ENCODE measurements at places on chromosomes 6 and 20.
A peak's percentile ranks its signal among the peaks of the same experiment; 100 is the strongest.

- peak; percentile 46 for DNase-seq
Measured at GRCh38 chr6:46042355-46042999, 26.8 kb upstream of the CLIC5 start.

DNA sequence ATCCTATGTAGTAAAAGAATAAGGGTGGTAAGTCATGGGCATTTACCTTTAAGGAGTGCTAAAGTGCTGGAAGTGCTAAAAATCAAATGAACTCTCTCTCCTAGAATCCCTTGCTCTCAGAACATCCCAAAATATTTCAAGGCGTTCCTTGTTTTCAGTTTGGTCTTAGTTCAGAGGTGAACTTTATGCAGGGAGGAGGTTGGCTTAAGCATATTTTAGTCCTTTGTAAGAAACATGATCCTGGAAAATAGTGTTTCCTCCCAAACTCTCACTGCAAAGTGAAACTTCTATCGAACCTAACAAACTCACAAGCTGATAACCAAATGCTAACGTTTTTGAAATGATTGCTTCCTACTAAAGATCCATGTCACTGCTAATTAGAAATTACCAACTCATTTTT, 231.4 kb downstream of the FOXC1 start:
- DNase-seq: no peak

- no peak for DNase-seq
Measured at GRCh38 chr20:21184819-21185218, 58.9 kb downstream of the KIZ start.

- peak; percentile 20 for DNase-seq
Measured at GRCh38 chr6:41780551-41781365, at the start of gene PRICKLE4. Gene PRICKLE4 (plus strand): TSS chr6:41780782. CDS start chr6:41783474, 2,692 bp downstream.

DNA sequence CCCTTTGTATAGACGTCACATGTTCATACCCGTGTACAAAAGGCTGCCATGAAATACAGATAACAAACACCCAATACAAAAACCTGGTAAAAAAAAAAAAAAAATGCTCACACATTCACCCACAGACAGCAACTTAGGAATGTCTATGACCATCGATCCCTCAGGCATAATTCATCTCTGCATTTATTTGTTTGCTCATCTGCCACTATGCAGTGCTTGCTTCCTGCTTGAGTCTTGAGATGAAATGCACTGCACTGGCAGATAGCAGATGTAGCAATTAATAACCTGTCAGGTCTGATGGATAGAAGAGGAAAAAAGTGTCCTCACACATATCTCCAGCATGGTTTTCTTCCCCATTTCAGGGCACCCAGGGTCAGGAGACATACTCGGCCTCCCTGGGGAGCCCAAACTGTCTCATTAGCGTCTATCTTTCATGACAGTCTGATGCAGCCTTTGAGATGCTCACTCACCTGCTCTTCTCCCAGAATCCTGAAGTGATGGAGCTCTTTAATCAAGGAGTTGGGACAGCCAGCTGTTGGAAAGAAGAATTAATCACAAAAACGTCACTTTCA, 295.1 kb upstream of the AGPAT4 start:
- DNase-seq: no peak

DNA sequence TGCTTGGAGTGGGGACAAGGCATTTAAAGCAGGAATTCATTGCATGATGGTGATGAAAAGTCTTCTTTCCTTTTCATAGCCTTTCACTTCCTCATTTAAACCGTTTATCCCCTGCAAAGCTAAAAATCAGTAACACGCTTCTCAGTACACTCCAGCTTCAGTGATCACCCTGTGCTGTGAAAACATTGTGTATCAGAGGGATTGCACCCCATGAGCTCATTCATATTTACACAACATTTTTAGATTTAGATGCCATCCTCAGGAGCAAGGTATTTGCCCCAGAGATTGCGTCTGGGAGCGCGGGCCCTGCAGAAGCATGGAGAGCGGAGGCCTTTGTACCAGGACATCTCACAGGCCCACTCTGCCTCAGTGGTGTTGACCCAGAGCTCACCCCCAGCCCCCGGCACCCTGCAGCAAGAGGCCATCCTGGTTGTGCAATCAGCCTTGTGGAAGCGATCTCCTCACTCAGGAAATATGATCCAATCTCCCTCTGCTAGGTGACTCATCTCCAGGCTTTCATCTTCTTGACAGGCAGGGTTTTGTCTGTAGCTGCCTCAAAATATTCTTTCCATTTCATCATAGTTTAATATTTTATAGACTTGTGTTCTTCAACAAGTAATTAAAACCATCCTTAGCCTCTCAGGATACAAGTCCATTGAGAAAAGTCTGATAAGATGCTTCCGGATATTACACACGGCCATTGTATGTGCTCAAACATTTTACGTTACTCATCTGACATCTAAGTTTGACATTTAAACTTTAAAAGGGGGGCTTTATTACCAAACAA, 38.9 kb upstream of the THBS2 start:
- DNase-seq: peak; percentile 88

DNA sequence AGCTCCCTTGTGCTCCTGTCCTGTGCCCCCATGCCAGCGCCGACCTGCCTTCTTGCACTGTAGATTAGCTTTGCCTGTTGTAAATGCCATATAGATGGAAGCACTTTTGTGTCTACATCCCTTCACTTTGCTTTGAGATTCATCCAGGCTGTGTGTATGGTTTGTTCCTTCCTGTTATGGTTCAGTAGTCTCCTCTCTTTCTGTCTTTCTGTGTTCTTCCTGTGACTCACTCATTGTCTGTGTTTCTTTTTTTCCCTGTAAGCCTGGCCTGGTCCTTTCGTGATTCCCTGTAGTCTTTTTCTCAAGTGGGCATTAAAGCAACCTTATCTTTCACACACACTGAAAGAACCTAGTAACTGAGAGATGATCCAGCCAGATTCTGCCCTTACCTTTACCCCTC, 66.6 kb downstream of the JARID2 start:
- DNase-seq: peak; percentile 31
